ENCODE measurements at places on chromosomes 4 and X.

- no peak for DNase-seq
Observed at GRCh38 chr4:117968606-117969005, 65.7 kb upstream of the NDST3 start.

DNA sequence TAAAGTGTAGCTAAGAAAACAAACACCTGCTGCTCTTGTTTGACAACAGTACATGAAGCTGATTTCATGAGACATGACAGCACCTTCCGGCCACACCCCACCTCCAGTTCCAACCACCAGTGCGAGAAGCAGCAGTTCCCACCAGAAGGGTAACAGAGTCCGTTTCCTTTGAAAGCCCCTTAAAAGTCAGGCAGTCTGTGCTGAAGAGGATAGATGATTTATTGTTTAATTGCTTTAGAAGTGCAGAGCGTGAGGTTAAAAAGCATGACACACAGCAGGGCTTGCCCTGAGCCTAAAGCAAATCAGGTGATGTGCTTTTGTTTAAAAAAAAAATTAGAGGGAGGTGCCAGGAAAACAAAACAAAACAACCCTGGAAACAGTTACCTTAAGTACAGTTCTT lies 82.6 kb downstream of the HADH start:
- no peak for DNase-seq

GRCh38 chr4:45078201-45078600 lies 351.8 kb upstream of the GNPDA2 start:
- no peak for DNase-seq

- DNase-seq = no peak
Observed at GRCh38 chr4:8503801-8504200, 63.2 kb downstream of the TRMT44 start.

DNA sequence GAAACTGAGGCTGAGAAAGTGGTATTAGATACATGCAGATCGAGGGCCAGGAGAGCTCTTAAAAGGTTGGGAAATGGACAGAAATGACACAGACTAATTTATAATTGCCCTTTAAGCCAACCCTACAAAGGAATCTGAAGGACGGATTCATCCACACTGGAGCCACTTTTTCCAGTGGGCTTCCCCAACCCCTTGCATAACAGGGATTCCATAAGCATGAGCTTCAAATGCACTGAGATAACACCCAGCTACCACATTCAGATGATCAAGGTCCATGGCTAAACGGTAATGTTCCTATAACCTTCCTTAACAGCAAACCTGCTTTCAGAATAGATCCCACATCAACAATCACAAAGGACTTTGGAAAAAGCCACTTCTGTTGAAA lies 34.2 kb downstream of the PLAC1 start:
- no peak for DNase-seq

All from DMS 273 treated with DMSO at 0.1 percent for 48 hours (cell line).